Neuronal stem cell (in vitro differentiated cells): ENCODE measurements at places on chromosomes 7 and 10.

DNA sequence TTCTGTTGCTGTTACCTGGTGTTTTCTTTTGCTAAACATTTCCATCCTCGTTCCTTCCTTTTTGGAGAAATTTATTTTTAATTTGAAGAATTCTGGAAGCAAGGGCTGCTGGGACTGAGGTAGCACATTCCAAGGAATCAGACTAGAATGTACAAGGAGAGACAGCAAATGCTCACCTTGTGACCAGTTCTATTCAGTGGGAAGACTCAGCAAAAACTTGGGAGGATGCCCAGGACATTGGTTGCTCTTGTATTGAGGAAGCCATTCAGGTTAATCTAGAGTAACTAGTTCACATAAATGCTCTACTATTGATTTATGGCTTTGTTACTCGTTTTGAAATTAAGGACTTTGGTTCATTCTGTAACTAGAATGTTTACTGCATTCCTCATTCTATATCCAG lies 11.3 kb downstream of the PLCE1 start:
- DNase-seq = no peak

DNA sequence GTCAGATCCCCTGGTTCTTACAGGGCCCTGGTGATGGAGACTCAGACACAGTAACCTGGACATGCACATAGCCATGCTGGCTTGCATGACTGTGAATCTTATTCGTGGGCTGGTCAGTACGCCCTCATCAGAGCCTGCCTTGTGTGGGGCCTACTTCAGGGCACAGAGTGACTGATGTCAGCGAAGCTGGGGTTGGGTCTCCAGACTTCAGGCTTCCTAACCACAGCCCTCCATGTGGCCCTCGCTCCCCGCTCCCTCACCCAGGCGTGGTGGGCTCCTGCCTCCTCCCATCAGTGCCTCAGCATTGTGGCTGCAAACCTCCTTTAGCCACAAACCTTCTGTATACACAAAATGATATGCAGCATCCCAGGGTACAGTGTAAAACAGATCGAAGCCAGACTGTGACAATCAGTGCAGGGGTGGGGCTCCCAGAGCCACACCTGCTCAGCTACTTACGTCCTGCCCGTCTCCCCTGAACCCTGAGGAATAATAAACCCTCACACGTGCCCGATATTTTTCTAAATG lies 7.1 kb upstream of the C10orf105 start:
- no peak for DNase-seq

DNA sequence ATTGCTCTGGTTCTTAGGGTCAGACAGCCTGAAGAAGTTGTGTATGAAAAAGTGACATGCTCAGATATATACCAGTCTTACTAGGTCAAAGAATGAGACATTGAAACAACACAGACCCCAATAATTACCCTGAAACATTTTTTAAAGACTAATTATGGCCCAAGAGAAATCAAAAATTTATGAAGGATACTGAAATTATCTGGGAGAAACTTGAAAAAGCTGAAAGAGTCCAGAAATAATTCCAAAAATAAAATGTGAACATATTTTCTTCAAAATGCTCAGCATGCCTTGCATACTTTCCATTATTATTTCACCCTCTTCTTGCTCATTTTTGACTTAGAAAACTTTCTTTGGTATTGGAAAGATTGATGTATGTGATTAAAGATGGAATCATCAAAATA lies 198.9 kb upstream of the CCDC6 start:
- DNase-seq = no peak

- DNase-seq = no peak
These were observed 13.5 kb upstream of the MGAM2 start for GRCh38 chr7:142098004-142098403.

GRCh38 chr7:32163141-32163806 lies 93.1 kb upstream of the PDE1C start:
- no peak for DNase-seq

DNA sequence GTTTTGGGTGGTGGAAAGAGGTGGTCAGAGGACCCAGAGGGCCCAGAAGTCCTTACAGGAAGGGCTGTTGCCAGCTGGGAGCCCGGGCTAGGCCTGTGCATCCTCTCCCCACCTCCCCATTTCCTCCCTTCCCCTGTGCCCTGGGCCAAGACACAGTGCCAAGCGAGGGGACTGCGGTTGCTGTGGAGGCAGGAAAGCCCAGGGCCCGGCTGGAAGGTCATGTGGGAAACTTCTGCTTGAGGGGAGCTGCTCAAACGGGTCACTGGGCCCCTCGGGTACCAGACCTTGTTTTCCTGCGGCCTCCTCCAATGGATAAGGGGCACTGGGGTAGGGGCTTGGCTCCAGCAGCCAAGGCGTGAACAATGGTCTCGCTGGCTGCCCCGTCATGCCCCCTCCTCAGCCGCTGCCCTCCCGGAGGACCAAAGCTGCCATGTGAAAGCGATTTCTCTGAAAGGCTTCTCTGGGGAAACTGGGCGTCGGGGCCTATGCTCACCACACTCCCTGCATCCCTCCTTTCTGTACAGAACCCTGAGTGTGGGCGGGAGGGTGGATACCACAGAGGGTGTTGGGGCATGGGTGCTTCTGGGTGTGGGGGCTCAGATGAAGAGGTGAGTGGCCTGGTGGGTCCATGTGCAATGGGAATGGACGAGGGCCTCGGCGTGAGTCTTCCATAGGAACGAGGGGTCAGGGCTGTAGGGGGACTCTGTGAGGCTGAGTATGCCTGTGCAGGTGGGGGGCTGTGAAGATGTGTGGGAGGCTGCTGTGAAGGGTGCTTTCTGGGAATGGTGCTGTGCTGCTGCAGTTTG lies 135.3 kb downstream of the PTPN20 start:
- no peak for DNase-seq

DNA sequence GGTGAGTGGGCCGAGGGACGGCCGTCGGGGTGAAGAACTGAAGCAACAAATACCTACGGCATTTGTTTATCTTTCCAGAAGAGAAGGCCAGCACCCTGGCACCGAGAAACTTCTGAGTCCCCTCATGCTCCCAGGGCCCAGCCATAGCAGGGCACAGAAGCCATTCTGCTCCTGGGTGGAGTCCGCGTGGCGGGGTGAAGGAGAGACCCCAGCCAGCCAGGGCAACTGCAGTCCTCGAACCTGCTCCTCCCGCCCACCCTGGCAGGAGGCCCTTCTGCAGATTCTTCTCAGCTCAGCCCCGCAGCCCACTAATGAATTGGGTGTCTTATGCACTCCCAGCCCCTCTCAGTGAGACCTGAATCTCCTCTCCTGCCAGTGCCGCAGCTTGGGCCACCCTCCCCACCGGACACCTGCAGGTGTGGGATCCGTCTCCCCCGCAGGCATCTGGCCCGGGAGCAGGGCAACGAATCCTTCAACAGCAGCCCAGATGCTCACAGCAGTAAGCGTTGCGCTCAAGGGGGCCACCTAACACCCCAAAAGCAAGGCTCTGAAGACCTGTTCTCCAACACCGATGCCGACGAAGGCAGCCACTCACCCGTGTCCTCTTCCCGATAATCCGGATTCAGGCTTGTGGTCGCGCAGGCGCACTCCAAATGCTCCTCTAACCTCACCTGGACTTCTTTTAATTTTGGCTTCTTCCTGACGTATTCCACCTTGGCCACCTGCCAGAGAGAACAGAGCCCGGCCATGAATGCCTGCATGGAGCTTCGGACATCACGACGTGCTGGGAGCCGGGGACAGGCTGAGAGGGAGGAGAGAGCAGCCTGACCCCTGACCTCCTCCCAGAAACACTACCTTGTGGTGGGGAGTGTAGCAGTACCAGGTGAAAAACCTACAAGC lies 18.9 kb downstream of the PDGFA start:
- no peak for DNase-seq

DNA sequence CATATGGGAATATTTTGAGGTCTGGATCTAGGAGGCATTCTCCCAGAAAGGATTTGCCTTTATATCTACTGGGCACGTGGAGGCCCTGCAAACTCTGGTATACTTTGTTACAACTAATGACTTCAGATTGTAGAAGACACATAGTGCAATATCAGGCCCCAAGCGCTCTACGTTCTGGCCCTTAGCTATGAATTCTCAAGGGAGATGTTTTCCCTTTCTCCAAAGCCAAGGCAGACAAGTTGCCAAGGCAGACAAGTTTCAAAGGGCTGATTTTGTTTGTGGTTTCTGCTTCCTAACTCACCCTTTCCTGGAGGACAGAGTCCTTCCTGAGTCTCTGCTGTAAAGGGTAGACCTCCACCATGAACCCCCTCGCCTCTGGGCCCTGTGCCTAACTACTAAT lies 99.4 kb upstream of the CTTNBP2 start:
- no peak for DNase-seq

DNA sequence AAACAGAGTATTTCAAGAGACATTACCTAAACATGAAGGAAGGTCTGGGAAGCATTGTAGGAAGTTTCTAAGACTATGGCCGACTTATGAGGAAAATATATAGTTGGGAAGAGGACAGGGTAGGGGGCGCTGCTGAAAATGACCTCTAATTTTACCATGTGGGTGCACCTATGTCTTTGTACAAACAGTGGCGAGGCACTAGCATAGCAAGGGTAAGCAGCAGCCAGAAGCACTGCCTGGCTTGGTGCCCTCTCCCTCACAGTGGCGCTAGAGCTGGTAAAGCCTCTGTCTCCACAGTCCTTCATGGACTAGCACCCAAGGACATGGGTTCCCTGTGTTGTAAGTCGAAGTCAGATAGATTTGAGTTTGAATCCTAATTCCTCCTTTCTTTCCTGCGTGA lies 461.2 kb downstream of the INHBA start:
- DNase-seq = no peak

GRCh38 chr7:84688671-84689070 lies 494.1 kb upstream of the SEMA3A start:
- no peak for DNase-seq
